ENCODE measurements at places on chromosomes 2 and 18. TPM values are rescaled to one million over a fixed set of nuclear protein-coding genes. Genes with fewer than 3 reads are reported as not detected.
A peak's percentile ranks its signal among the peaks of the same experiment; 100 is the strongest.

The LCT gene
- total RNA-seq, result 0.10 TPM

GRCh38 chr2:6111781-6112261 is 419.6 kb downstream of the SOX11 start:
- H3K4me1 ChIP-seq, result no peaks in the 10 kb centered on the region
- H3K4me3 ChIP-seq, result no peak overlapping the region
- H3K36me3 ChIP-seq, result no peaks in the 10 kb centered on the region
- no peak overlapping the region for H3K27ac ChIP-seq
- no peak for DNase-seq

DNA sequence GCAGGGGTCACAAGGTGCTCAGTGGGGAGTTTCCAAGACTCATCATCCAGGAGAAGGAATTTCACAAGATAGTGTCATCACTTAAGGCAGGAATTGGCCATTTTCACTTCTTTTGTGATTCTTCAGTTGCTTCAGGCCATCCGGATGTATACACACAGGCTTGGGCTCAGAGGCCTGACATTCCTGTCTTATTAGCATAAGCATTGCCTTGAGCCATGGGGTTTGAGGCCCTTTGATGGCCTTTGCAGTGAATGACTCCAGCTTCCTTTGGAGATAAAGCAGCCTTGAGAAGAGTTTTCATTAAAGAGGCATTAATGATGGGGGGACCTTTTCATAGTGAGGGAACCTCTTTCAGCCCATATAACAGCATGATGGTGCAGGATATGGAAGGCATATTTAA is 366.0 kb upstream of the CNTNAP5 start:
- H3K36me3 ChIP-seq, result no peaks in the 10 kb centered on the region
- H3K27ac ChIP-seq, result no peak overlapping the region
- H3K27me3 ChIP-seq, result no peaks in the 10 kb centered on the region
- DNase-seq, result no peak

The TANK gene
- 53.4 TPM for total RNA-seq

DNA sequence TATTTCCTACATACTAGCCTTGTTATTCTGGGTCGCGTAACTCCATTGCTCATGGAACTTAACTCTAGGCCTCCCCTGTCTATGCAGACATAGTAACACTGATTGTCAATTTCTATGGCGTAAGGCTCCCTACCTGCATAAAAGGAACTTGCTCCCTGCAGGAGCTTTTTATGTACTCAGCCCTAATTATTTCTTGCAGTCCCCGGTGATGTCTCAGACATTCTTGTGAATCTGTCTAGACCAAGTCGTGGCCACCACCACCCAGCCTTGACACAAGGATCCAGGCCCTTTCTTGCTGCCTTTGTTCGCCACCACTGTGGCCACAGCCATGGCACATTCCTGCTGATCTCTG is 189.5 kb upstream of the CTAGE1 start:
- H3K27ac ChIP-seq, result no peak overlapping the region
- H3K27me3 ChIP-seq, result no peaks in the 10 kb centered on the region
- H3K4me1 ChIP-seq, result no peaks in the 10 kb centered on the region
- no peak overlapping the region for H3K4me3 ChIP-seq

GRCh38 chr18:62262061-62262460 is 63.0 kb upstream of the TNFRSF11A start:
- no peaks in the 10 kb centered on the region for H3K36me3 ChIP-seq
- no peaks in the 10 kb centered on the region for H3K27me3 ChIP-seq

GRCh38 chr18:31744321-31745067 is 16.2 kb downstream of the SLC25A52 start:
- no peak overlapping the region for H3K4me3 ChIP-seq
- H3K27ac ChIP-seq, result no peak overlapping the region
- H3K4me1 ChIP-seq, result no peaks in the 10 kb centered on the region
- DNase-seq, result no peak
- H3K27me3 ChIP-seq, result no peaks in the 10 kb centered on the region
- no peaks in the 10 kb centered on the region for H3K36me3 ChIP-seq

The INO80D gene
- 11.6 TPM for total RNA-seq

DNA sequence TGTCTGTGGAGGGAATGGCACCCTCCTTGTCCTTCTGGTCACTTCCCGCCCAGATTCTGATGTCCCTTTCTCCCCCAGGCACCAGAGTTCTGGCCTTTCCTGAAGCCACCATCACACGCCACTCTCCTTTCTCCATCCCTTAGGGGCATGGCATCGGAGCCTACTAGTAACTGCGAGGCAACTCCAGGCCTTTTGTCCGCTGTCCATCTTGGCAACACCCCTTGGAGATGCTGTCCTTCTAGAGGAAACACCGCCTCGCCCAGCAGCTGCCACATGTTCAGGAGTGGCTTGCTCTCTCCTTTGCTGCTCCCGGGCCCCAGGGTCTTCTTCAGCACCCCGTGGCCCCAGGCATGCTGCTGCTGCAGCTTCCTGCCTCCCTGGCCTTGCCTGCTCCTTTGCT is 267.0 kb downstream of the SRBD1 start:
- no peaks in the 10 kb centered on the region for H3K4me1 ChIP-seq
- H3K36me3 ChIP-seq, result no peaks in the 10 kb centered on the region
- no peak for DNase-seq
- no peak overlapping the region for H3K27ac ChIP-seq
- no peaks in the 10 kb centered on the region for H3K27me3 ChIP-seq
- no peak overlapping the region for H3K4me3 ChIP-seq

GRCh38 chr2:67526283-67526682 is 129.2 kb downstream of the ETAA1 start:
- no peaks in the 10 kb centered on the region for H3K36me3 ChIP-seq
- H3K27me3 ChIP-seq, result no peaks in the 10 kb centered on the region
- no peak overlapping the region for H3K4me3 ChIP-seq
- no peak for DNase-seq

The TYW5 gene
- 14.4 TPM for total RNA-seq

- H3K27me3 ChIP-seq, result peaks cover 2% of the 10 kb centered on the region
- H3K27ac ChIP-seq, result no peak overlapping the region
- H3K4me1 ChIP-seq, result no peaks in the 10 kb centered on the region
- no peak for DNase-seq
- H3K36me3 ChIP-seq, result no peaks in the 10 kb centered on the region
- H3K4me3 ChIP-seq, result no peak overlapping the region
Measured at GRCh38 chr2:23375448-23375847, 9.5 kb upstream of the KLHL29 start.

DNA sequence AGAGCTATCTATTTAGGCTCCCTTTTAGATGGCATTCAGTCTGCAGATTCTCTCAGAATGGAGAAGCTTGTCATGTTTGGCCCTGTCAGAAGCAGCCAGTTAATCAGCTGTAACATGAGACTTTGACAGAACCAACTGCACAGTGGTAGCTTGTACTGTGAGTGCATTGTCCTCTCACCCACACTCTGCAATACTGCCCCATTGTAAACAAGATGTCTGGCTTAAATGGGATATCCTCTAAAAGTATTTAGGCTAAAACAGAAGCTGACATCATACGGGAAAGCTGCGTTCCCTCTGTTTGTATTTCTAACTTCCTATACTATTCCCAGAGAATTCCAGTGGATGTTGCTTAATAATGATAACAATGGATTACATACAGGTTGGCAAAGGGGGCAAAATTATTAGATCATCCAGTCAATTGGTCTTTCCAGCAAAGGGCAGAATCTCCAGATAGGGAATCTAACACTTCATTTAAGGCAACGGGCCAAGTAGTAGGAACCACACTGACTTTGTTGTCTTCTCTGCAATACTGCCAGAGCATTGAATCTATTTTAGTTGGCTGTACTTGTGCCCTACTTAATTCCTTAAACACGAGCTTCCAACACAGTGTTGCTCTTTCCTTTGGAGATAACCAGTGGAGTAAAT is 15.4 kb upstream of the STAT4 start:
- no peaks in the 10 kb centered on the region for H3K27me3 ChIP-seq
- no peak for DNase-seq
- H3K27ac ChIP-seq, result peak overlapping the region; percentile 54
- H3K36me3 ChIP-seq, result no peaks in the 10 kb centered on the region
- H3K4me3 ChIP-seq, result no peak overlapping the region
- no peaks in the 10 kb centered on the region for H3K4me1 ChIP-seq

- H3K27ac ChIP-seq, result no peak overlapping the region
- peak; percentile 35 for DNase-seq
- peaks cover 4% of the 10 kb centered on the region for H3K4me1 ChIP-seq
- peaks cover 5% of the 10 kb centered on the region for H3K36me3 ChIP-seq
- H3K27me3 ChIP-seq, result no peaks in the 10 kb centered on the region
- no peak overlapping the region for H3K4me3 ChIP-seq
Measured at GRCh38 chr2:238431-238830, 25.4 kb downstream of the SH3YL1 start.

GRCh38 chr18:13401404-13401803 is 182.8 kb downstream of the LDLRAD4 start:
- no peak for DNase-seq
- no peak overlapping the region for H3K27ac ChIP-seq
- no peaks in the 10 kb centered on the region for H3K4me1 ChIP-seq
- peaks cover 6% of the 10 kb centered on the region for H3K36me3 ChIP-seq

DNA sequence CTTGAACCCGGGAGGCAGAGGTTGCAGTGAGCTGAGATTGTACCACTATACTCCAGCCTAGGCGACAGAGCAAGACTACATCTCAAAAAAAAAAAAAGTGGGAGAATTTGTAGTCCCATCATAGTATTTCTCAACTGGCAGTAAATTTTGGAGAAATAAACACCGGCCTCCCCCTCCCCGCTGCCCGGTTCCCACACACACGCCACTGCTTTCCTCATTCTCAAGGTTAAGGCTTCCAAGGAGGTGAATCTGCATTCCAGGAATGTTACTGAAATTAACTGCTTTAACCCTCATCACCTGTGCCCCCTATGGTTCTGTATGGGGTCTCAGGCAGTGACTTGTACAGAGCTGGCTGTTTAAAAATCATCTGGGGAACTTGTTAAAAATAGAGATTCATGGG is 49.9 kb downstream of the MRPL35 start:
- no peak overlapping the region for H3K4me3 ChIP-seq
- H3K27me3 ChIP-seq, result no peaks in the 10 kb centered on the region
- H3K4me1 ChIP-seq, result peaks cover 9% of the 10 kb centered on the region
- H3K36me3 ChIP-seq, result peaks cover 18% of the 10 kb centered on the region
- DNase-seq, result no peak
- peak overlapping the region; percentile 10 for H3K27ac ChIP-seq

The PER2 gene
- 5.5 TPM for total RNA-seq

DNA sequence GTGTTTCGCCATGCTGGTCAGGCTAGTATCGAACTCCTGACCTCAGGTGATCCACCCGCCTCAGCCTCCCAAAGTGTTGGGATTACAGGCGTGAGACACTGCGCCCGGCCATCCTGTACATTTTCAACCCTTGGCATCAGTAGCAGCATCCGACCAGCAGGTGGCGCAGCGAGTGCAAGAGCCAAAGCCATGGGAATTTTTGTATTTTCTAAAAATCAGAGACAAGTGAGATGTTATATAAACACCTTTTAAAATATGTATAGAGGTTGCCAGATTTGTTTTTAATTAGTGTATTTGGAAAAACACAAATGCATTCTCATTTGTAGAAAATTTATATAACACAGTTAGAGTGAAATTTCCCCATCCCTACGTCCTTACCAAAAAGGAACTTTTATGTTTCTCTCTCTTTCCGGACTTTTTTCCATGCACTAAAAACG is 36.8 kb downstream of the MOGAT1 start:
- H3K4me1 ChIP-seq, result peaks cover 4% of the 10 kb centered on the region
- no peak for DNase-seq
- no peaks in the 10 kb centered on the region for H3K27me3 ChIP-seq
- no peak overlapping the region for H3K27ac ChIP-seq
- H3K4me3 ChIP-seq, result no peak overlapping the region

The IL1RN gene
- 0.44 TPM for total RNA-seq

The SKOR2 gene
- total RNA-seq, result 1.3 TPM

The SLC35F5 gene
- total RNA-seq, result 97.8 TPM

The TRABD2A gene
- 2.9 TPM for total RNA-seq

- H3K27ac ChIP-seq, result no peak overlapping the region
- H3K36me3 ChIP-seq, result no peaks in the 10 kb centered on the region
- DNase-seq, result no peak
Measured at GRCh38 chr2:70362661-70363060, 60.8 kb upstream of the FAM136A start.

The SATB2 gene
- total RNA-seq, result 18.1 TPM

DNA sequence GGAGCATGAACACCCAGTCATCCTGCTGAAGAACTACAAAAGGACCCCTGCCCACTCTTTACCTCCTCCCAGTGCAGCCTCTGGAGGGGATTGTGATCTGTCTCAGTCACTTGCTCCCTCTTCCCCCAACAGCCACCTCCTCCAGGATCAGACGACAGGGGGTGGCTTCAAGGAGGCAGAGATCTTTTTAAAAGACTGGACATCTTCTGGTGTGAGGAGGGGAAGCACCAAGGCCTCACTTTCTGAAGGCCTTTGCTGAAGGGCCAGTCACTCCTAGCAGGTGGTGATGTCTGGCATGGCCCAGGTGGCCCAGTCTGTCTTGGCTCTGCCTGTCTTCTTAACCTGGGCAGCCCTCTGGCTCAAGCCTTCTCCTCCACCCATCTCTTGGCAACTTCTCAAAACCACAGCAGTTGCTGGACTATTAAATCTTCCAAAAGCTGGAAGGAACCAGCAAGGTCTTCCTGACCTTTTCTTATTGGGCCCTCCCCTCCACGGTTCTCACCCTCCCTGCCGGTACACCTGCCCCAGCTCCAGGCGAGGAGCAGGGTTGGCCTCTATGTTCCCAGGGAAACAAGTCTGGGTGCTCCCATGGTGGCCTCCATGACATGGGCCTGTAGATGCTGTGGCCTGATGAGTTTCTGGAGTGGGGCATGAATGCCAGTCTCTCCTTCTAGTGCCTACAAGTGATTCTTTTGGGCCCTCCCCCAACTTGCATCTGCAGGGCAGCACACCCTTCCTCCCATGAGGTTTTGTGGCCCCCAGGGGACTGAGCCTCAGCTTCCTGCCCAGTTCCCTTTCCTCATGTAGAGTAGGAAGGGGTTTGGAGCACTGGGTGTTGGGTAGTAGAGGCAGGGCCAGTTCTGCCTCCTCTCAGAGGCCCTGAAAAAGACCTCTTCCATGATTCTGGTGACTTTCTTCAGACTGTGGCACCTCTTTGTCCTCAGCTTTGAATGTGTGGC is 5.0 kb upstream of the ATP6V1B1 start:
- DNase-seq, result no peak
- no peak overlapping the region for H3K27ac ChIP-seq
- H3K36me3 ChIP-seq, result peaks cover 4% of the 10 kb centered on the region
- H3K4me3 ChIP-seq, result no peak overlapping the region
- no peaks in the 10 kb centered on the region for H3K4me1 ChIP-seq
- H3K27me3 ChIP-seq, result peaks cover 4% of the 10 kb centered on the region

GRCh38 chr18:56386856-56387255 is 251.5 kb downstream of the TXNL1 start:
- no peak overlapping the region for H3K4me3 ChIP-seq
- DNase-seq, result no peak
- H3K4me1 ChIP-seq, result peaks cover 5% of the 10 kb centered on the region
- H3K27ac ChIP-seq, result no peak overlapping the region
- H3K36me3 ChIP-seq, result no peaks in the 10 kb centered on the region
- no peaks in the 10 kb centered on the region for H3K27me3 ChIP-seq

The ASXL3 gene
- total RNA-seq, result 28.0 TPM

The DSG4 gene
- total RNA-seq, result not detected

DNA sequence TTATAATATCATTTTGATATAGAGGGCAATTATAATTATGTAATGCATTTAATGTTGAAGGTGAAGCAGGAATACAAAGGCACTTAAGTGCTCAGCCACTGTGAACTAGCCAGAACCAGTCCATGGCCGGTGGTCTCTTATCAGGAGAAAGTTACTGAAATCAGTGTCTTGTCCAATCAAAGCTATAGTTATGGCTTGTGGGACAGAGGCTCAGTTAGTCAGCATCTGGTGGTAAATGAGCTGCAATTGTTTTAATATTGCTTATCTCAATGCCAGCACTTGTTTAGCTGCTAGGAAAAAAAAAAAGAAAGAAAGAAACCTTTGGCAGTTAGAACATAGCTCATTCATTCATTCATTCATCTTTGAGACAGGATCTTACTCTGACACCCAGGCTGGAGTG is 3.8 kb upstream of the ALS2 start:
- H3K36me3 ChIP-seq, result no peaks in the 10 kb centered on the region
- peaks cover 8% of the 10 kb centered on the region for H3K4me1 ChIP-seq
- H3K4me3 ChIP-seq, result no peak overlapping the region
- no peaks in the 10 kb centered on the region for H3K27me3 ChIP-seq
- DNase-seq, result no peak

Data from spinal cord (tissue), 10 donors.